ENCODE measurements at places on chromosomes 16 and 17.

GRCh38 chr16:83206426-83206825 lies 579.7 kb downstream of the CDH13 start:
- DNase-seq: no peak

DNA sequence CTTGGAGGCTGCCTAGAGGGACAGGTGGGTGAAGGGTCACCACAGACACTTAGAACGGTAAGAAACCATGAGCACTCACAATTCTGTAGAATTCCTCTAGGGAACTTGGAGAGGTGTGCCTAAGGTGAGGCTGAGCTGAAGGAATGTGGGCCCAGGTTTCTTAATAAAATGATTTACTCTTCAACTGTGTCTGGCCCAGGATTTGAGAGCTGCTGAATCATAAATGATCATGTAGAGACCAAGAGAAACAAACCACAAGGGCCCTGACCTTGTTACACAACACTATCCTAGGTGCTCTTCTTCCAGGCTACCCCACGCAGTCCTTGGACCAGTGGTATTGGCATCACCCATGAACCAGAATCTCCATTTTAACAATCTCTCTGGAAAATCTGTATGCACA lies 27.7 kb downstream of the ZNF18 start:
- DNase-seq: no peak

GRCh38 chr17:30824356-30825145 lies at the start of gene CRLF3:
Gene CRLF3 (minus strand): TSS chr17:30824692. CDS start chr17:30824651, 41 bp downstream.
- peak; percentile 75 for DNase-seq

- DNase-seq: no peak
Observed at GRCh38 chr16:15757630-15758251, 99.1 kb downstream of the MYH11 start.

DNA sequence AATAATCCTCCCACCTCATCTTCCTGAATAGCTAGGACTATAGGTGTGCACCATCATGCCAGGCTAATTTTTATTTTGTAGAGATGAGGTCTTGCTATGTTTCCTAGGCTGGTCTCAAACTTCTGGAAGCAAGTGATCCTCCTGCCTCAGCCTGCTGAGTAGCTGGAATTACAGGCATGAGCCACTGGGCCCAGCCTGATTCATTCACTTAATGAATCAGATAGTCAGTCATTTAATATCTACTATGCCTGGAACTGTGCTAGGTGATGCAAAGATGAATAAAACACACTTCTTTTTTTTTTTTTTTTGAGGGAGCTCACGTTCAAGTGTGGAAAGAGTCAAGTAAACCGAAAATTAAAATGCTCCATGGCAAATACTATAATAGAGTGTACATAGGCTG lies 39.4 kb downstream of the EFCAB13 start:
- DNase-seq: no peak

DNA sequence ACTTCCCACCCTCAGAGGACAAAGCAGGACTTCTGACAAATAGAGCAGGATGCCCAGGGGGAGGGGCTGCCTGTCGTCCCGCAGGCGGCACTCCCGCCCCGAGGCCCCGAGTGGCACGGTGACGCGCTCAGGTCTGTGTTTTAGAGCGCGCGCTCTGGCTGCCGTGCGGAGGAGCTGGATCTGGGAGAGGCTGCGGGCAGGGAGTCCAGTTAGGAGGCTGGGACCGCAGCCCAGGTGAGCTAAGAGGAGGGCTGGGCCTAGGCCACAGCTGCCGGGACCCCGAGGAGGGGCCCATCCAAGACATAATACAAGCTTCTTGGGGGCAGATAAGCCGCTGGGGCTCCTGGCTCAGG lies 6.4 kb downstream of the DOC2A start:
- DNase-seq: no peak
